ENCODE measurements at places on chromosomes 4 and X. TPM values are rescaled to one million over a fixed set of nuclear protein-coding genes. Genes with fewer than 3 reads are reported as not detected.

The RASL11B gene
- total RNA-seq: 0.59 TPM

The TMEM164 gene
- total RNA-seq: 8.1 TPM

The EDA gene
- total RNA-seq: 0.34 TPM

The CITED1 gene
- total RNA-seq: not detected

The BMPR1B gene
- under 0.01 TPM for total RNA-seq

The GAGE1 gene
- not detected for total RNA-seq

The SRPX2 gene
- total RNA-seq: 32.4 TPM

The TRPC5OS gene
- total RNA-seq: not detected

The PPP1R3F gene
- total RNA-seq: 1.9 TPM

The VCX gene
- not detected for total RNA-seq

The EFHC2 gene
- 1.5 TPM for total RNA-seq

The CT45A3 gene
- not detected for total RNA-seq

The IL1RAPL2 gene
- 5.7 TPM for total RNA-seq

The COL25A1 gene
- 0.17 TPM for total RNA-seq

The CABS1 gene
- total RNA-seq: not detected

The LRIT3 gene
- not detected for total RNA-seq

The IL21 gene
- total RNA-seq: not detected

The UGT2B15 gene
- total RNA-seq: not detected

The RAB39B gene
- total RNA-seq: 0.59 TPM

The IL3RA gene
- not detected for total RNA-seq

The PDE6B gene
- total RNA-seq: 2.5 TPM

The SPATA4 gene
- 0.17 TPM for total RNA-seq

The CMC4 gene
- total RNA-seq: 12.6 TPM

The CFAP99 gene
- not detected for total RNA-seq

The TMPRSS11A gene
- not detected for total RNA-seq

The C1QTNF7 gene
- total RNA-seq: 1.2 TPM

The CFAP299 gene
- total RNA-seq: not detected

The TEX11 gene
- not detected for total RNA-seq

The PARM1 gene
- total RNA-seq: 0.15 TPM

The IBSP gene
- total RNA-seq: not detected

The CFAP47 gene
- not detected for total RNA-seq

The FAM53A gene
- total RNA-seq: 5.7 TPM

The PPEF2 gene
- total RNA-seq: not detected

The GPR173 gene
- total RNA-seq: 4.0 TPM

The HSD17B13 gene
- under 0.01 TPM for total RNA-seq

The KIT gene
- 0.17 TPM for total RNA-seq

The KLB gene
- total RNA-seq: not detected

The MAGEA4 gene
- not detected for total RNA-seq

The GAGE12F gene
- total RNA-seq: not detected

The MAGEA10 gene
- not detected for total RNA-seq

The RPS6KA6 gene
- 0.74 TPM for total RNA-seq

The ZNF141 gene
- total RNA-seq: 3.9 TPM

The KLHL4 gene
- 0.50 TPM for total RNA-seq

The UBA6 gene
- 48.9 TPM for total RNA-seq

The HPGDS gene
- total RNA-seq: not detected

The SASH3 gene
- total RNA-seq: not detected

The ASMT gene
- not detected for total RNA-seq

The ZFP42 gene
- total RNA-seq: not detected

The SMIM10L2A gene
- total RNA-seq: 0.17 TPM

The CLCN4 gene
- total RNA-seq: 2.9 TPM

Measured in bronchus fibroblast of lung (primary cell).